SW 1271 (cell line): ENCODE measurements at places on chromosomes 3 and 15.

GRCh38 chr3:147391781-147392624 is 14.3 kb downstream of the ZIC4 start:
- DNase-seq, result no peak

DNA sequence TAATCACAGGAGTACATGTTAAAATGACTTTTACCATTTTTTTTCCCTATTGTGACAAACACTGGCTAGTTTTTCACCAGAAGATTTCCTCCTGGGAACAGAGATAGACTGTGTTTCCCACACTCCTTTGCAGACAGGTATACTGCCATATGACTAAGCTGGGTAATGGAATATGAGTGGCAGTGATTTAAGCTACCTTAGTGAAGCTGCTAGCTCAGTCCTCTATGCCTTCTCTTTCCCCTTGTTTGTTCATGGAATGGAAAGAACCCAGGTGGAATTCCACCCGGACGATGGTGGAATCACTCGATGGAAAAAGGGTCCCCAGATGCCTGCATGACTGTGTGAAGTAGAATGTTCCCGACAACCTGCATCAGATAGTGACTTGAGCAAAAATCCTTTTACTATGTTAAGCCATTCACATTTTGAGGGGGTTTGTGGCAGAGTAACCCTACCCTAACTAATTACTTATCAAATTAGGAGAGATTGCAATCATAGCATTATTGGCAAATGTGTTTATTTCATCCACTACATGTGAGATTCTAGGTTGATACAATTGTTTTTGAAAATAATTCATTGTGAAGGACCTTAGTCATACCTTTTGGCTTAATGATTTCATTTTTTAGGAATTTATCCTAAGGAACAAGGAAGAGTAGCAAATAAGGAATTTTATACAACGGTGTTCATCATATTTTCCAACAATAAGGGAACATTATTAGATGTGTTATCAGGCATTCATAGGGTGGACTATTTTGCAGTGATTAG is 16.5 kb downstream of the THSD4 start:
- no peak for DNase-seq

DNA sequence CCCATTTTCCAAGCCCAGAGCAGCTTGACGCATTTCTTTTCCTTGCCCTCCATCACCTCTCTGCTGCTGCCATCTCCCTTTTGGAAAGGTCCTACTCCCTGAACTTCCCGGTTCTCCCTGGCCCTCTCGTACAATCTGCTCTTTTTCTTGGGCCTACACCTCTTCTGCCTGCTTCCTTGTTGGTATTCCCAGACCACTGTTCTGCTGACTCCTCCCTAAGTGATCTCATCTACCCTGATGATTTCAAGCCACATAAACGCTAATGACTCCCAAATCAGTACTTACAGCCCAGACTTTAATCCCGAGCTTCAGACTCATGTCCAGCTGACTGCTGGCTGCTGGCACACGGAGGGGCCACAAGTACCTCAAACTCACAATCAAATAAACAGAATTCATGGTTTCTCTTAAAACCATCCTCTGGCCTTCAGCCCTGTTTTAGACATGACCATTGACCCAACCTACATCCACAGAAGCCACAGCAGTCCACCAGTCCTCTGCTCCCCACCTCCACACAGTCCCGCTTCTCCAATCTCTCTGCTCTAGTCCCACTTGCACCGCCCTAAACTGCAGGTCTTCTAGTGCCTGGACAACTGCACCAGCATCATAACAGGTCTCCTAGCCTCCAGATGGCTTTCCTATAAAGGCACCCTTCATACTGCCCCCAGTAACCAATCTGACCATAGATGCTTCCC is 57.6 kb downstream of the AAGAB start:
- no peak for DNase-seq

- DNase-seq, result no peak
Observed at GRCh38 chr3:194450341-194450740, 36.5 kb downstream of the ATP13A3 start.

DNA sequence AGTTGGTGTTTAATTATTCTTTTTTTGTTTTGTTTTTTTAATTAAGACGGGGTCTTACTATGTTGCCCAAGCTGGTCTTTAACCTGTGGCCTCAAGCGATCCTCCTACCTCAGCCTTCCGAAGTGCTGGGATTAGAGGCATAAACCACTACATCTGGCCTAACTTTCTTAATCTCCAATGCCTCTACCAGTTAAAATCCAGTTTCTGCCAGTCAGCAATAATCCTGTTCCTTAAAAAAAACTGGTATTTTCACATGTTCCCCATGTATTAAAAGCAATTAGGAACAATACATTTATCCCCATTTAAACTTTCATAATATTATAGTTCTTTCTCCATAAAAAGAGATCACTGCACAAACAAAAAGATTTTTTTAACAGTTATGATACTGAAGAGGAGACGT is 21.2 kb downstream of the DCAF1 start:
- DNase-seq, result no peak

DNA sequence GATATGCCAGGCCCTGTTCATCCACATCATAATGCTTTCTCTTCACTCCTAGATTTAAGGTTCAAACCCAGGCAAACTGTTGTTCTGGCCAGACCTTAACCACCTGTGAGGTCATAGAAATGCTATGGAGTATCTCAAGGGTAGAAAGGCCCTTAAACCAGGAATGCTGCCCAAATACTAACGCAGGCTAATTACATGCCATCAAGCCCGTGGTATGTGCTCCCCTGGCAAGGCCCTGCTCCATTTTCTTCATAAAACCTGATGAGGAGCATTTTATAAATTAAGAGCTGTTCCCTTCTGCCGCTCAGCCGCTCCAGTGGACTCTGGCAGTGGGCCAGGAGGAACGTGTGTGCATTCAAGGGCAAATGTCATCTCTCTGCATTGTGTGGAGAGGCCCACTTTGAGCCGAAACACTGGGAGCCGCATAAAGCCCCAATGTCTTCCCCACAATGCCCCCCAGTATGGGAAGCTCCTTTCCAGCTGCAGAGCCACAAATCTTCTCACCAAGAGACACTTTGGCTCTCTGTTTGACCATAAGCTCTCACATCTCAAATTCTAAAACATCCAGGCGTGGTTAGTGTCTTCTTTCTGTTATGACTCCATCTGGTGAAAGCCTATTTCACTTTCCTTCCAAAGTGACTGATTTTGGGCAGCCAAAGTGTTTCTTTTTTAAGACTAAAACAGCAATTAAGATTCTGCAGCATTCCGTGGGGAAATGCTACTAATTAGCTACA is 210.8 kb upstream of the NR2E3 start:
- DNase-seq, result no peak

DNA sequence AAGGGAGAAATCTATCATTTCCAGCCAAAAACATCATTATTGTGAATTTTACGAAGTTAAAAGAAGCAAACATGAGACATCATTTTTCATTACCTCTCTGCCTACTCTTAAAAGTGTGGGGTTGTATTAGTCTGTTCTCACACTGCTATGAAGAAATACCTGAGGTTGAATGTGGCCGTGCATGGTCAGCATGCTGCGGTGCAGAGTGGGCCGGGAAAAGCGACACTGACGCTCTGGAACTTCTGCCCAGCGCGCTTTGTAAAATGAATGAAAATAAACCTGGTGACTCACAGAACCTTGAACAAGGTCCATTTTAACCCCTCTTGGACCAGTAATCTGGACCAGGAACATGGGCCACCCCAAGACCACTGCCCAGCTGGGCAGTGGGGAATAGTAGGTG is 31.0 kb upstream of the DNAJC13 start:
- DNase-seq, result no peak

GRCh38 chr3:24829629-24830229 is 335.1 kb upstream of the THRB start:
- peak; percentile 11 for DNase-seq

DNA sequence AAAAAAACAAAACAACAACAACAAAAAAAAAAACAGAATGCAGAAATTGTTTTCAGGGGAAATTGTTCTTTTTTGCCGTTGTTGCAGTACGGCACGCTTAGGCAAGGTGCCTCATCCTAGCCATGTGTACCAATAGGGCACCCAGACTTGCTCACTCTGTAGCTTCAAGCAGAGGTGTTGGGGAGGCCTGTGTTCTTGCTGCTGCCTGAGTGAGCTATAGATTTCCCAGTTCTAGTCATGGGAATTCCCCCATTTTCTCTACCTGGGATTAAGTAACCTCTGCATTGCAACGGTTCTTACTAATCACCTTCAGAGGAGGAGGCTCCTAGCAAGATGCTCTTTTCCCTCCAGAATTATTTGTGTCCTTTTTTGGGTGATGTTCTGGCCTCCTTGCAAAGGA is 12.9 kb upstream of the PARL start:
- DNase-seq, result no peak

DNA sequence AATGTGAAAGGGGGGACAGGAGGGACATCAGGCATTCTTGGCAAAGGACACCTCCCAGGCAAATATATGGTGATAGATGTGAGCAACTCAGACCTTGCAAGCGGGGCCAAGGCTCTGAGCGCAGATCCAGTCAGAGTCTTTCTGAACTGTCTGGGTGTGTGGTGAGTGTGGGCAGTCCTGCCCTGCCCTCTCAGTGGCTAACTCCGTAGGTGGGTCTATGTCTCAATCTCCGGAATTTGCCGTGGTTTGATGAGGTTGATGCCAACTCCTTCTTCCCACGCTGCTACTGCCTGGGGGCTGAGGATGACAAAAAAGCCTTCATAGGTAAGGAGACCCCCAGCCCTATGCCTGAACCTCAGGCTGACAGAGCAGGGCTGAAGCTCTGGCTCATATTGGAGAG is 7.4 kb downstream of the TTLL3 start:
- DNase-seq, result no peak

DNA sequence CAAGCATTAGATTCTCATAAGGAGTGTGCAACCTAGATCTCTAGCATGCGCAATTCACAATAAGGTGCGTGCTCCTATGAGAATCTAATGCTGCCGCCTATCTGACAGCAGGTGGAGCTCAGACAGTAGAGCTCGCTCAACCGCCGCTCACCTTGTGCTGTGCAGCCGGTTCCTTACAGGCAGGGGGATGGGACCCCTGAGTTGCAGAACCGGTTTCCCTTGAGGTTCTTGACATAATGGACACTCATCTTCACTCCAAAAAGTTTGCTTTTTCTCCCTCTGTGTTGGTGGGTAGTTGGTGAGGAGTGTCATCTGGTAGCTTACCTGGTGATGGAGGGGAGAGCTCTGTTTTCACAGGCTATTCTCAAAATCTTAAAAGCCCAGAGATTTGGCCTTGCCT is 324.0 kb upstream of the TBL1XR1 start:
- DNase-seq, result no peak
